ENCODE measurements at places on chromosomes 6 and 20. TPM values are rescaled to one million over a fixed set of nuclear protein-coding genes. Genes with fewer than 3 reads are reported as not detected.

GRCh38 chr6:4885341-4885933 is 109.2 kb downstream of the CDYL start:
- peak overlapping the region; percentile 5 for H3K4me3 ChIP-seq
- H3K36me3 ChIP-seq = no peaks in the 10 kb centered on the region
- DNase-seq = no peak
- peak overlapping the region; percentile 65 for H3K27ac ChIP-seq
- peaks cover 37% of the 10 kb centered on the region for H3K4me1 ChIP-seq

- H3K4me3 ChIP-seq = no peak overlapping the region
- H3K27me3 ChIP-seq = no peaks in the 10 kb centered on the region
- DNase-seq = peak; percentile 15
- no peaks in the 10 kb centered on the region for H3K36me3 ChIP-seq
- H3K4me1 ChIP-seq = peaks cover 5% of the 10 kb centered on the region
Observed at GRCh38 chr6:154981079-154981870, 13.8 kb upstream of the TIAM2 start.

TXLNB gene
- 0.21 TPM for total RNA-seq

DNA sequence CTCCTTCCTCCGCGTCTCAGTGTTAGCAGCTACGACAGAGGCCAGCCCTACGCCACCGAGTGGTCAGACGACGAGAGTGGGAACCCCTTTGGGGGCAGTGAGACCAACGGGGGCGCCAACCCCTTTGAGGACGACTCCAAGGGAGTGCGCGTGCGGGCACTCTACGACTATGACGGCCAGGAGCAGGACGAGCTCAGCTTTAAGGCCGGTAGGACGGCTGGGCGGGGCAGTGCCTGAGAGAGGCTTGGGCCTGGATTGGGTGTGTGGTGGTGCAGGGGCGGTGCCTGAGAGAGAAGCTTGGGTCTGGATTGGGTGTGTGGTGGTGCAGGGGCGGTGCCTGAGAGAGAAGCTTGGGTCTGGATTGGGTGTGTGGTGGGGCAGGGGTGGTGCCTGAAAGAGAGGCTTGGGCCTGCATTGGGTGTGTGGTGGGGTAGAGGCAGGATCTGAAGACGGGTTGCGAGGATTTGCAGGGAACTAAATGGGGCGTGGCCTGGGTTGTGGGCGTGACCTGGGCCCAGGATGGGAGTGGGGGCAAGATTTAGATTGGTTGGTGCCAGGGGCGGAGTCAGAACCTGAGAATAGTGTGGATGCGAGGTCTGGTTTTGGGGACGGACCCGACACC is 24.4 kb downstream of the SPDEF start:
- no peaks in the 10 kb centered on the region for H3K4me1 ChIP-seq
- H3K4me3 ChIP-seq = no peak overlapping the region
- peak; percentile 17 for DNase-seq
- no peaks in the 10 kb centered on the region for H3K36me3 ChIP-seq

TOX2 gene
- total RNA-seq = 40.6 TPM

GRCh38 chr6:151808371-151809241 is 1.1 kb downstream of the ESR1 start:
- H3K27me3 ChIP-seq = peaks cover 16% of the 10 kb centered on the region
- H3K27ac ChIP-seq = no peak overlapping the region
- H3K4me1 ChIP-seq = no peaks in the 10 kb centered on the region
- H3K36me3 ChIP-seq = no peaks in the 10 kb centered on the region
- no peak for DNase-seq
- no peak overlapping the region for H3K4me3 ChIP-seq

DNA sequence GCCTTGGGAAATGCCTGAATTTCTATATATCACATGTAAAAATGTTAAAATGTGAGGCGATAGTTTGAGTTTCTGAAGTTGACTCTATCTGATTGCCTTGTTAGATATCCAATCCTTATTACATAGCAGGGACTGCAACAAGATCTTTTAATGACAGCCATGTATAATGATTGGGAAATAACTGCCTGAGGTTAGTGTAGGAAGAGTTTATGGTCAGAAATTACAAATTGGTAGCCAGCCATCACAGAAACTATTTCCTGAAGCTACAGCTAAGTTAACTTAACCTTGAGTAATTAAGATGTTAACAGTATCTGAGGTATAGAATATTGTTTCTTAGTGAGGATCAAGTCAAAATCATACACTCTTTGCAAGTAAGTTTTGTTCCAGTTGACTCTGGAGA is 41.0 kb downstream of the AKIRIN2 start:
- H3K4me3 ChIP-seq = no peak overlapping the region
- no peak for DNase-seq
- peaks cover 15% of the 10 kb centered on the region for H3K36me3 ChIP-seq
- no peak overlapping the region for H3K27ac ChIP-seq
- H3K27me3 ChIP-seq = no peaks in the 10 kb centered on the region
- 0 out of 2 replicates have a peak, but pooled peaks cover 6% of the 10 kb centered on the region for H3K4me1 ChIP-seq

- no peaks in the 10 kb centered on the region for H3K4me1 ChIP-seq
- H3K27me3 ChIP-seq = no peaks in the 10 kb centered on the region
- no peak overlapping the region for H3K4me3 ChIP-seq
- no peaks in the 10 kb centered on the region for H3K36me3 ChIP-seq
- no peak for DNase-seq
- no peak overlapping the region for H3K27ac ChIP-seq
Observed at GRCh38 chr6:7697820-7698623, 27.9 kb upstream of the BMP6 start.

GRCh38 chr20:61047515-61047914 is 204.5 kb upstream of the CDH4 start:
- no peak for DNase-seq
- H3K4me1 ChIP-seq = no peaks in the 10 kb centered on the region
- no peak overlapping the region for H3K27ac ChIP-seq
- no peaks in the 10 kb centered on the region for H3K36me3 ChIP-seq
- no peaks in the 10 kb centered on the region for H3K27me3 ChIP-seq
- no peak overlapping the region for H3K4me3 ChIP-seq

- no peak overlapping the region for H3K4me3 ChIP-seq
- no peak for DNase-seq
- H3K27ac ChIP-seq = no peak overlapping the region
- H3K36me3 ChIP-seq = no peaks in the 10 kb centered on the region
- H3K4me1 ChIP-seq = peaks cover 7% of the 10 kb centered on the region
Observed at GRCh38 chr6:24903681-24904080, 32.1 kb downstream of the RIPOR2 start.

GRCh38 chr6:37952027-37952426 is 132.5 kb downstream of the ZFAND3 start:
- H3K4me3 ChIP-seq = no peak overlapping the region
- peak; percentile 40 for DNase-seq

GRCh38 chr20:60281295-60281694 is 323.1 kb downstream of the CDH26 start:
- no peaks in the 10 kb centered on the region for H3K36me3 ChIP-seq
- H3K4me3 ChIP-seq = no peak overlapping the region
- no peaks in the 10 kb centered on the region for H3K27me3 ChIP-seq
- no peaks in the 10 kb centered on the region for H3K4me1 ChIP-seq
- DNase-seq = no peak

TRERF1 gene
- total RNA-seq = 19.5 TPM

DNA sequence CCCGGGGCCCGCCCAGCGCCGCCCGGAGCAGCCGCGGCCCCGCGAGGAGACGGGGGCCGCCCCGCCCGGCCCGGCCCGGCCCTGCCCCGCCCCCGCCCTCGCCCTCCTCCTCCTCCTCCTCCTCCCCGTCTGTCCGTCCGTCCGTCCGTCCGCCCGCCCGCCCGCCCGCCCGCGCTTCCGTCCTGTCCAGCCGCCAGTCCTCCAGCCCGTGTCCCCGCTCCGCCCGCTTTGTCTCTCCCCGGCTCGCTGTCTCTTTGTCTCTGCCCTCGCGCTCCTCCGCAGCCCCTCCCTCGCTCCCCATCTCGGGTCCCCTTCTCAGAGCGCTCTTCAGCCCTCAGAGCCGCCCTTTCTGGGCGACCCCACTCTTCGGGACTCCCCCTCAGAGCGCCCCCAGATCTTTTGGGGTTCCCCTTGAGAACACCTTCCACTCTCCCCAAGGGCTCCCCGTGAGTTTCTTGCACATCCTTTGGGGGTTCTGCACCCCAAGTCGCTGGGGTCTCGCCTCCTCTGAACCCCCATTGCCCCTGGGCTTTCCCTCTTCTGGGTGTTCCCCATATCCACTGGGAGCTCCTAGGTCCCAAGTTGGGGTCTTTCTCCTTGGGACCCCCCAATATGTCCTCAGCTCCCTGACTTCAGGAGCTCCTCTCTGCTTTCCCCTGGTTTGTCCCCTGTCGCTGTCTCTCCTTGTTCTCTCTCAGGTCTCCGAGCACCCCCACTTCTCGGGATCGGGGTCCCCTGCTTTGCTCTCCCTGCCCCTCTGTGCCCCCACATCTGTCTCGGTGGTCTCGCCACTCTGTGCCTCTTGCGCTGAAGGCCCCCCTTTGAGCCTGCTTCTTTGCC is 79.5 kb upstream of the MYL9 start:
- H3K27me3 ChIP-seq = no peaks in the 10 kb centered on the region
- peaks cover 40% of the 10 kb centered on the region for H3K4me1 ChIP-seq
- no peak for DNase-seq
- H3K27ac ChIP-seq = peak overlapping the region; percentile 71
- H3K4me3 ChIP-seq = peak overlapping the region; percentile 98

SLC17A2 gene
- not detected for total RNA-seq

NELFE gene
- total RNA-seq = 51.1 TPM

GRCh38 chr6:136251394-136251793 is 1.3 kb upstream of the MTFR2 start:
- H3K27me3 ChIP-seq = no peaks in the 10 kb centered on the region
- no peak for DNase-seq
- H3K4me3 ChIP-seq = peak overlapping the region; percentile 80
- no peaks in the 10 kb centered on the region for H3K4me1 ChIP-seq
- H3K27ac ChIP-seq = peak overlapping the region; percentile 8
- no peaks in the 10 kb centered on the region for H3K36me3 ChIP-seq

NRSN2 gene
- 21.9 TPM for total RNA-seq

GSTA2 gene
- not detected for total RNA-seq

- peak overlapping the region; percentile 41 for H3K27ac ChIP-seq
- H3K36me3 ChIP-seq = no peaks in the 10 kb centered on the region
- H3K27me3 ChIP-seq = no peaks in the 10 kb centered on the region
Observed at GRCh38 chr6:41846666-41847237, 48.4 kb downstream of the USP49 start.

ZC3H12D gene
- 15.7 TPM for total RNA-seq

GRCh38 chr6:72857791-72858585 is 236.1 kb downstream of the KCNQ5 start:
- no peaks in the 10 kb centered on the region for H3K36me3 ChIP-seq
- no peak overlapping the region for H3K4me3 ChIP-seq
- H3K27ac ChIP-seq = no peak overlapping the region

- H3K27ac ChIP-seq = no peak overlapping the region
- H3K4me3 ChIP-seq = no peak overlapping the region
- no peaks in the 10 kb centered on the region for H3K4me1 ChIP-seq
- DNase-seq = no peak
- no peaks in the 10 kb centered on the region for H3K27me3 ChIP-seq
Observed at GRCh38 chr20:16147216-16147615, 426.0 kb downstream of the KIF16B start.

DNA sequence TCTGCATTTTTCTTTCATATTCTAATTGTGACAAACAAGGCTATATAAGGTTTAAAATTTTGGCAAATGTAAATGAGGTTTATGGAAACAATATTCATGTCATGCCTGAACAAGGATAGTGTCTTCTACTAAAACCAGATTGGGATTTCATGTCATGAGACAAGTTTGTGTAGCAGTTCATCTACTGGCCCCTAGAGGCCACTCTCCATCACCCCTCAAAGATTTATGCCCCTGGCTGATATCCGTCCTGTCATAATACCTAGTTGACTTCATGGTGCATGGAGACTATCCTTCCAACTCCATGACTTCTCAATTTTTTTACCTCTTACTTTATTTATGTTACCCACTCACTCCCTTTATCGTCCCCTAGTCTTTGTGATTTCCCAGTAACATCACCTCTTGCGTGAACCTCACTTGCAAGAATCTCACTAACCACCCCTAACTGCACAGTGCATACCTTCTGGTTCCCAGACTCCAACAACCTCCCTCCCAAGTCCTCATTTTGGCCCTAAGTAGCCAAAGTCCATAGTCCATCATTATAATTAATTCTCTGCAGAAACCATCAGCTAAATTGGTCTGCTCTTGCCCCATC is 179.8 kb downstream of the TASP1 start:
- H3K27me3 ChIP-seq = no peaks in the 10 kb centered on the region
- H3K4me1 ChIP-seq = no peaks in the 10 kb centered on the region
- no peaks in the 10 kb centered on the region for H3K36me3 ChIP-seq
- no peak overlapping the region for H3K4me3 ChIP-seq
- DNase-seq = no peak

GRCh38 chr6:21522797-21523456 is 70.6 kb upstream of the SOX4 start:
- DNase-seq = no peak
- H3K27ac ChIP-seq = no peak overlapping the region
- H3K4me1 ChIP-seq = no peaks in the 10 kb centered on the region
- H3K36me3 ChIP-seq = no peaks in the 10 kb centered on the region

DNA sequence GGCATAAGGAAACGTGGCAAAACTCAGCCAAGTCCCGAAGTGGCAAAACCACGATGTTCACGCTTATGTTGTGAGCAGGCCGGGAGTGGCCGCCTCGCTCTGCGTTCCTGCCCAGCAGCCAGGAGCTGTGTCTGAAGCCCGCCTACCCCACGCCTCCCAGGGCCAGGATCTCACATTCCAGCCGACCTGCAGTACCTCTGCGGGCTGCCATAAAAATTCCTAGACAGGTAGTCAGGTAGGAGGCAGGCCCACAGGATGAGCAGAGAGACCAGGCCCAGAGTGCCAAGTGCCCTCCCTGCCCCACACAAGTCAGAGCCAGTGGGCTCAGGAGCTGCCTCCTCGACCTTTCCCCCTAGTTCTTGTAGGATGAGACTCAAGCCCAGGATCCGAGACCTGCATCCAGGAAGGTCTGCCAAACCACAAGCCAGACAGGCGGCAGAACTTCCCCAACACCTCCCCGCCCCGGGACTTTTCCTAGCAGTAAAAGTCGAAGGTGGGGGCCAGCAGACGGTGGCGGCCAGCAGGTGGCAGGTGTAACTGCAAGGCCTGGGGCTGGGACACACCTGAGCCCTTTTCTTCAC is 16.7 kb downstream of the PMEPA1 start:
- no peaks in the 10 kb centered on the region for H3K36me3 ChIP-seq
- H3K4me3 ChIP-seq = no peak overlapping the region

BPI gene
- not detected for total RNA-seq

MUC21 gene
- total RNA-seq = not detected

GRCh38 chr6:70381417-70381782 is 31.9 kb upstream of the FAM135A start:
- H3K4me3 ChIP-seq = no peak overlapping the region
- no peak overlapping the region for H3K27ac ChIP-seq
- no peaks in the 10 kb centered on the region for H3K4me1 ChIP-seq
- no peaks in the 10 kb centered on the region for H3K36me3 ChIP-seq
- no peaks in the 10 kb centered on the region for H3K27me3 ChIP-seq

Data from GM12878 (cell line).